ENCODE measurements at places on chromosomes 11 and 22.

DNA sequence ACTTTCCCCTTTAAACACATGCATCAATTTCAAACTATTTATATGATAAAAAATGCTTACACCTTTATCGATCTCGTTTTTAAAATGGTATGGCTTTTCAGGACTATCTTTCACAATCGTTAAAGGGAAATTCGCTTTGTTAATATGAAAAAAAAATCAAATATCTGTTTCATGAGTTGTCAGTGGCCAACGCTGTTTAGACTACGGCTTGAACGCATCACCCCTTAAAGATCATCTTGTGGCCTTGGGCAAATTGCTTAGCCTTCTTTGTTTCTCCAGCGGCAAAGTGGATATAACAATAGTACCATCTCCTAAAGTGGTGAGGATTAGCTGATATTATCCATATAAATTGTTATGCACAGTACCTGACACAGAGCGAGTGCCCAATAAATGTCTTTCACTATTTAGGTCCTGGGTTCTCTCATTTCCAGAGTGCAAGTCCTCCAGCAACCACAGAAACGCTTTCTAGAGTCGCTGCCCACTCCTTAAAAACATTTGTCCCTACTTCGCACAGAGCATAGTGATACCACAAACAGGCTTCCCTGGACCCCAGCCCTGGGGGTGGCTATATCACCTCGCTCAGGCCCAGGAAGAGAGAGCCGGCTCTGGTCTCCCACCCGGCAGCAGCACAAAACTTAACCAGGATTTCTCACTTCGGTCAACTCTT, 904 bp downstream of the SLC35F2 start:
- DNase-seq = no peak

DNA sequence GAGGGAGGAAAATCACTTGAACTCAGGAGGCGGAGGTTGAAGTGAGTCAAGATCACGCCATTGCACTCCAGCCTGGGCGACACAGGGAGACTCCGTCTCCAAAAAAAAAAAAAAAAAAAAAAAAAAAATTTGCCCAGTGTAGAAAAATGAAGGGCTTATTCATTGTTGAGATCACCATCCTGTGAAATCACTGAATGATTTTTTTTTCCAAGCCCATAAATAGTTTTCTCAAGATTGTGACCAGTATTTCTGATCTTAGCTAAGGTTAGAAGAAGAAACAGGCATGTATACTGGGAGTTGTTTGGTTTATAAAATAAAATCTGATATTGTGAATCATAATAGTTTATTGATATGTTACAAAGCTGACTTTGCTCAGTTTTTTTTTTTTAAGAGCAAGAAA, 269.4 kb downstream of the CADM1 start:
- no peak for DNase-seq

DNA sequence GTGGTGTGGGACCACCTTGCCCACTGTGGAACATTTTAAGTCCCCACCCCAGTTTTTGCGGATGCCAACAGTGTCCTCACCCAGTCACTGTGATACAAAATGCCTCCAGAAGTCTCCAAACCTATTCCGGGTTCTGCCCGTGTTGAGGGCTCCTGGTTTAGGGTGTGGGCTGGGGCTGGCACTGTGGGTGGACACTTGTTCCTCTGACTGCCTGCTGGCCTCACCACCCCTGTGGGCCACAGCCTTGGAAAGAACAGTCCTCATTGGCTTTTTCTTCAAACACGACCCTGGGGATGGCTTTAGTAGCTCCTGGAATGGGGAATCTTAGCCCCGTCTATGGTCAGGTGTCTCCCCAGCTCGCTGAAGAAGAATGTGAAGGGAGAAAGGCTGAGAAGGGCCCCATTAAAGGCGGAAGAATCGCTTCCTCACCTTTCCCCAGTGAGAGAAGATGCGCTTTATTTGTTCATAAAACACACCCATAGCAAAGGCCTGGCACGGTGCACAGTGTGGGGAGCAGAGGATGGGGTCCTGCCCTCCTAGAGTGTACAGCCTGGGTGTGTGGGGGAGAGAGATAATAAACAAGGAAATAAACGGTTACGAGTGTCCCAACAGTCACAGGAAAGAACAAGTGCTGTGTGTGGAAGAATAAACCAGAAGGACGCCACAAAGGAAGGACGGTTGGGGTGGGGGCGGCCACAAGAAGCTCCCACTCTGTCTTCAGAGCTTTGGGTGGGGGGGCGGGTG, 91.6 kb upstream of the SLC22A12 start:
- DNase-seq = no peak

GRCh38 chr22:33807470-33807869, 112.8 kb downstream of the LARGE1 start:
- no peak for DNase-seq

- no peak for DNase-seq
Measured at GRCh38 chr11:62241095-62241494, 944 bp upstream of the SCGB1D2 start.

- DNase-seq = no peak
Measured at GRCh38 chr11:63766531-63767235, 1.9 kb downstream of the ZFTA start.

DNA sequence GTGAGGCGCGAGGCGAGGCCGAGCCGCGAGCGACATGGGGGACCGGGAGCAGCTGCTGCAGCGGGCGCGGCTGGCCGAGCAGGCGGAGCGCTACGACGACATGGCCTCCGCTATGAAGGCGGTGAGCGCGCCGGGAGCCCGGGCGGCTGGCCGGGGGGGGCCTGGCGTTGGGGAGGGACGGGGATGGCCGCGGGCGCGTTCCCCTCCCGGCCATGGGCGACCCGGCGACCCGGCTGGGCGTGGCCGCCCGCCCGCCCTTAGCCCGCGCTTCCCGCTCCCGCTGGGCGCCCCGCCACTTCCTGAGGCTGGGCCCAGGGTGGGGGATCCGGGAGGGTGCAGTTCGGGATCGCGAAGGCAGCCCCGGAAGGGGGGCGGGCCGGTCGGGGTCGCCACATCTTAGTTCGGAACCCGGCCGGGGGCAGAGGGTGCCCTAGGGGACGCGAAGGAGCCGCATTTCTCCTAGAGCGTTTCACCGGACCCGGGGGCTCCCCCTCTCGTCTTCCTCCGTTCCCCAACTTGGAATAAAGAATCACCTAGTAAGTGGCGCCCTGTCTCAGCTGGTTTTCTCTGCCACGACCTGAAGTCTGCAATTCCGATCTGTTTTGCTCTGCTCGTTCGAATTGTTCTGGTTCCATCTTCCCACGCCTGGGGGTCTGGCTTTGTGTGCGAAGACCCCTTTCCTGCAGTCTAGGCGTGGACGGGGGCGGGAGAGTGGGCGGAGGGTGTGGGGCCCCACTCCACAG, 536 bp downstream of the YWHAH start:
- peak; percentile 21 for DNase-seq

DNA sequence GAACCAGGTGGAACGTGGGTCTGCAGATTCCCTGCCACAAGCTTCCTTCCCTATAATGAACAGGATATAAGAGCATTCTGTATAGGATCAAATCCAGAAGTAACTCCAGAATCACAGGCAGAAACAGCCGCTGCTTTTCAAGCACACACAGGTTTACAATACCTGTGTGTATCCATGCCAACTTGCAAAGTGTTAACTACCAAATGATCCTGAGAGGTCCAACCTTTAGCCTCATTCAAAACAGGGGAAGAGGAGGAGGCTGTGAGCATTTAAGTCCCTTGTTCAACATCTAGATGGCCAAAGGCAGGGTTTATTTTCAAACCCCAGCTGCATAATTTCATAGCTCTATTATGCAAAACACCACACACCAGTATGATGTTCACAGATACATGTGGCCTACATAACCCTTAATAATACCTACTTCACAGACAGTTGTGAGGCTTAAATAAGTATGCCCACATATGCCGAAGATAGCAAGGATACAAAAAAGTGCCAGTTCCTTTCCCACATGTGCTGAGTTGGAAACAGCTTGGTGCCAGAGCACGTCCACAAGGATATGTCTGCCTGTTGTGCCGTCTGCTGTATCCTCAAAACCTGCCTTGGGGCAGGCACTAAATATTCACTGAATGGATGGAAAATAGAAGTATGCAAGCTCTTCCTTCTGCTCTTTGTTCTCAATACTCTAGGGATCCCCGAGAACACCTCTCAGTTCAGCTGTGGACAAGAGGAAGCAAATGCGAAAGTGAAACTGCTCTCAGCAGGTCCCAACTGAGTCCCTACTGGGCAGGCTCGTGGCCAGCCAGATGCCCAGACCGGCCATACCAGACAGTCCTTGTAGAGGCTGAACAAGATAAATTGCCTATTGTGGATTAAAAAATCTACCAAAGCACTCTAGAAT, 66.8 kb downstream of the LARGE1 start:
- DNase-seq = no peak

- DNase-seq = no peak
Measured at GRCh38 chr11:92264350-92264749, 39.7 kb downstream of the FAT3 start.

- DNase-seq = no peak
Measured at GRCh38 chr11:70297341-70297740, 26.9 kb downstream of the PPFIA1 start.

DNA sequence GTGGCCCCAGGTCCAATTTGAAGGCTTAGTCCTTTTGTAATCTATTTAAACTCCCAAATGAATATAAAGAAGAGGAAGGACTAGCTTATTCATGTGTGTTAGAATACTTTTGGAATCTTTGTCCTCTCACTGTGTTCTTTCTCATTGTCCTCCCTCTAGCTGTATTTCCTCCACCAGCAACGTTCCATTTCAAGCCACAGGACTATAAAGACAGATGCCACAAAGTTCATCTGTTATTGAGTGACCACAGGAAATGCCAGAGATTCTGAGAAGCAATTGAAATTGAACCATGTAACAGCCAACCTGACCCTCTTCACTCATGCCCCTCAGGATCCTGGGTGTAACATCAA, 336.6 kb upstream of the API5 start:
- DNase-seq = no peak

GRCh38 chr11:112523477-112523876, 262.8 kb upstream of the PLET1 start:
- no peak for DNase-seq

- DNase-seq = no peak
Measured at GRCh38 chr11:62926680-62927455, 5.7 kb upstream of the CHRM1 start.

- peak; percentile 73 for DNase-seq
Measured at GRCh38 chr11:128757235-128757711, 63.4 kb downstream of the FLI1 start.

DNA sequence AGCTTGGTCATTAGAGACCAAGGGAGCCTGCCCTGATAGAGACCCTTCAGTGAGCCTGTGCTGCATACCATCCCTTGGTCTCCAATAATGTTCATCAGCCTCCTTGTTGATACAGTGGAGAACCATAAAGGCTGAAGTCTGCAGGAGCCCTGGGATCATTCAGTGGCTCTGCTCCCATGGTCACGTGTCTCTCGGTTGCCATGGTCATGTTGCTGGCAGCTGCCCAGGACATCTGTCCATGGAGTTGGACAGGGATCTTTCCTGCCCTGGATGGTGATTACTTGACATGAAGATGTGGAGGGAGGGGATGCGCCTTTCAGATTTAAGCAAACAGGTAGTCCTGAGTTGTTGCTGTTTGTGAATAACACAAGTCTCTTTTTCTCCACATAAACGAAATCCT, 38.2 kb downstream of the CYB5R2 start:
- DNase-seq = no peak

DNA sequence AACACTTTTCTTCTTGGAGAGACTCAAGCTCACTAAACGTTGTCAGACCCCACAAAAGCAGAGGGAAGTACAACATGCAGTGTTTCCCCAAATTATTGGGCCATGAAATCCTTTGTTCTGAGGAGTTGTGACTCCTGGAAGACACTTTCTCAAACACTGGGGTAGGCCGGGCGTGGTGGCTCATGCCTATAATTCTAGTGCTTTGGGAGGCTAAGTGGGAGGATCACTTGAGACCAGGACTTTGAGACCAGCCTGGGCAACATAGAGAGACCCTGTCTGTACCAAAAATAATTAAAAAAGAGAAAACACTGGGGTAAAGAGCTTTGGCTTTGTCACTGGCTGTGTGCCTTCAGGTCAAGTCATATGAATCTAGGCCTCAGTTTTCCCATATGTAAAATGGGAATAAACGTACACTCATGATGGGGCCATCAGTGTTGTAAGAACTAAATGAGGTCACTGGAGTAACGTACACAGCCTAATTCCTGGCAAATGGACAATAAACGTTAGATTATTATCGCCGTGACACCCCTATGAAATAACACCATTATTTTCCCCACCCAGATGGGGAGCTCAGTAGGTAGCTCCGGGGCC, 92.0 kb downstream of the RRM1 start:
- no peak for DNase-seq

- DNase-seq = peak; percentile 4
Measured at GRCh38 chr11:117144477-117145392, 648 bp downstream of the PAFAH1B2 start.

DNA sequence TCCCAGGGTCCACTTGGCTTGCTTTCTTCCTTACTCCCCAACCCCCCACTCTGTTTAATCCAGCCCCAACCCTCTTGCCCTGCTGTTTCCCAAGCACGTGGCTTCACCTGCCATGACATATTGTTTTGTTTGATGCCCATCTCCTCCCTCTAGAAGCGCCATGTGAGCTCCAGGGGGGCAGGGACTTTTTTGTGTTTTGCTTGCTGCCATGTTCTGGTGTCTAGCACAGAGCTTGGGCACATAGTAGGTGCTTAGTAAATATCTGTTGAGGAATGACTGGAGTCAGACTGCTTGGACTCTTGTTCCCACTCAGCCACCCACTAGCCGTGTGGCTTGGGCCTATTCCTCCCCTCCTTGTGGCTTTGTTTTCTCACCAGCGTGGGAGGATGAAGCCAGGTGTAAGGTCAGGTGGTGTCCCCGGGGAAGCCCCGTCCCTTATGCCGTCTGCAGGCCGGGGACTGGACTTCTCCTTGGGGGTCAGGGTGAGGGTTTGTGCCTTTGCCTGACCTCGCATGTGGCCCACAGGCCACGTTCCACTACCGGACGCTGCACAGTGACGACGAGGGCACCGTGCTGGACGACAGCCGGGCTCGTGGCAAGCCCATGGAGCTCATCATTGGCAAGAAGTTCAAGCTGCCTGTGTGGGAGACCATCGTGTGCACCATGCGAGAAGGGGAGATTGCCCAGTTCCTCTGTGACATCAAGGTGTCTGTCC, 3.8 kb downstream of the AIP start:
- no peak for DNase-seq

- no peak for DNase-seq
Measured at GRCh38 chr11:64658265-64658664, 64.7 kb downstream of the NRXN2 start.

DNA sequence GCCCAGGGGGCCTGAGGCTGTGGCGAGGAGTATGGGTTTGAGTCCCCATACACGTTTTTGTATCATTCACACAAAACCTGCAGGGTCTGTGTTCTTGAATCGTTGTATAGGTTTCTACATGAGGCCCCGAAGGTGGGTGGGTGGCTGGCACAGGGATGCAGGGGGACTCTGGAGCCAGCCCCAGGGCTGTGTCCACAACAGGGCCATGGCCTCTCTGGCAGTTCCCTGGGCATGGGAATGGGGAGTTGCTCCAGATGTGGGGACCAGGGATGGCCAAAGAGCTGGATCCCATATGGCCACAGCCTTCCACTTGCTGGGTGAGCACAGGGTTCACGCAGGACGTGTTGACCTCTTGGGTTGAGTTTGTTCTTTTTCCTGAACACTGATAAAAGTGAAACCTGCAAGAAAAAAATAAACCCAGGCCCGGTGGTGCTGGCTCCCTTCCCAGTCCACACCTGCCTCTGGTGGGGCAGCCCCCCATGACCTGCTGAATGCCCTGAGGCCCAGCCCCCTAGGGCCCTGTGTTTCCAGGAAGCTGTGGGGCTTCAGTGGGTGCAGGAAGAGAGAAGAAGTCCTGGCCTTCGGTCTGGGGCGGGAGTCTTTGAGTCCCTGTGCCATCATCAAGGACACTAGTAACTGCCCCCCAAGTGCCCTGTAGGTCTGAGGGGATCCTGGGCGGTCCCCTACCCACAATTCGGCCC, 16.1 kb downstream of the MYRF start:
- DNase-seq = no peak

All from CD4-positive, alpha-beta T cell treated with Interleukin-6 at 100 ng/mL for 8 hours (primary cell).